LoVo (cell line): ENCODE measurements at places on chromosomes 2 and 18.

- no peak for DNase-seq
Measured at GRCh38 chr2:54641988-54642387, 81.5 kb upstream of the EML6 start.

GRCh38 chr2:88016086-88016959 is at the start of gene RNU2-63P:
Gene RNU2-63P (minus strand): TSS chr2:88016547.
- DNase-seq = peak; percentile 72

DNA sequence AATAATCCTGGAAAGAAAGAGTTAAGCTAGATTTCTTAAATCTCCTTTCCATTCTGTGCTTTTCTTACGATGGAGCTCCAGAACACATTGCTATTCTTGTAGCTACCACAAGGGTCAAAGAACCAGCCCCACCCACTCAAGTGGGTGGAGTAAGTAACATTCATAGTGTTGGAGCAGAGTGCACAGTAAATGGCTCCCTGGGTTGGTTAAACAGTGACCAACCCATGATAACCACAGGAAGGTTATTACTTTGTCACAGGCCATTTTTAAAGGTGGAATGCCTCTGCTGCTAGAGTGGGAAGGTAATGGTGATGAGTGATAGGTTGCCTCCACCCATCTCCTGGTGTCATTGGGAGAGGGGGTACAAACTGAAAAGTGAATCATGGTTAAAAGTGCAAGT is 13.9 kb downstream of the ARPC2 start:
- peak; percentile 55 for DNase-seq

GRCh38 chr2:71078624-71079023 is 10.2 kb downstream of the NAGK start:
- no peak for DNase-seq

DNA sequence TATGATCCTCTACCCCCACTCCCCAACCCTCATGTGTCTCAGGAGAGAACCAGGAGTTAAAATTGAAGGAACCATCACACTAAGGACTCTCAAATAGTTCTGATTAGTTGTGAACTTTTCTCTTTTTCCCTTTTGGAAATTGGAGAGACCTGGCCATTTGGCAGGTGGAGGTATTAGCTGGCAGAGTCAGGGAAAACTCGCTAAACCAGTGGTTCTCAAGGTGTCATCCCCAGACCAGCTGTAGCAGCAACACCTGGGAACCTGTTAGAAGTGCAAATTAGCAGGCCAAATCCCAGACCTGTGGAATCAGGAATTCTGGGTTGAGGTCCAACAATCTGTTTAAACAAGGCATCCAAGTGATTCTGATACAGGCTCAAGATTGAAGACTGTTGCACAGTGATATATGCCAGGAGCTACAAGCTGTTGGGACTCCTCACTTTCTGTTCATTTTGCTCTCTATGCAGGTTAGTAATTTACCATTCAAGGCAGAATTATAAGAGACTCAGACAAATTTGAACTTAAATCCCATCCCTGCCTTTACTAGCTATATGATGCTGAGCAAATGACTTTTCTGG is 2.8 kb upstream of the TMEM131 start:
- DNase-seq = no peak

GRCh38 chr2:159873258-159873657 is 75.2 kb upstream of the CD302 start:
- no peak for DNase-seq

GRCh38 chr2:115169814-115170213 is 727.4 kb downstream of the DPP10 start:
- DNase-seq = no peak

GRCh38 chr2:69685321-69686048 is 41.9 kb upstream of the AAK1 start:
- peak; percentile 52 for DNase-seq

DNA sequence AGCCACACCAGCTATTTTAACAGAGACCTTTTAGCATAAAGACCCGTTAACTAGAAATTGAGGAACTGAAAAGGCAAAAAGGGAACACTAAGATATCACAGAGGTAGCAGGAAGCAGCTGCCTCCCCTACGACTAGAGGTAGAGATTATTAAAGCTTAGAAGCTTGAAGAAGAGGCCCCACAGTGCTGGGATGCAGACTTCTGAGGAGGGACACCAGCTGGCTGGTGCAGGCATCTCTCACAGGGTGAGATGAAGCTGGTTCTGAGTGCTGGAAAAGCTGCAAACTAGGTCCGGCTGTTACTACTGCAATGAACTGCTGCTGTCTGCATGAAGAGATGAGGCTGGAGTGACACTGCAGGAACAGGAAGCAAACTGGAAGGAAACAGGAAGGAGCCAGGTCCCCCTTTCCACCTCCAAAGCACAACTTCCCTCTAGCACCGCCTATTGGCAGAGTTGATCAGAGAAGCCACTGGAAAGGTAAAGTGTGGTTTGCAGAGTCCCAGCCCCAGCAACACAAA is 61.2 kb upstream of the MRPS9 start:
- no peak for DNase-seq

GRCh38 chr2:216474925-216475670 is 23.5 kb upstream of the RPL37A start:
- DNase-seq = no peak

- no peak for DNase-seq
Measured at GRCh38 chr2:191410646-191411436, 165.6 kb downstream of the MYO1B start.

- peak; percentile 61 for DNase-seq
Measured at GRCh38 chr18:79395761-79396404, at the start of gene NFATC1. Gene NFATC1 (plus strand): TSS chr18:79395930. CDS start chr18:79396225, 295 bp downstream.

- no peak for DNase-seq
Measured at GRCh38 chr2:10847008-10847407, 34.4 kb upstream of the PDIA6 start.

GRCh38 chr2:159098361-159098760 is 129.9 kb downstream of the TANC1 start:
- peak; percentile 60 for DNase-seq

DNA sequence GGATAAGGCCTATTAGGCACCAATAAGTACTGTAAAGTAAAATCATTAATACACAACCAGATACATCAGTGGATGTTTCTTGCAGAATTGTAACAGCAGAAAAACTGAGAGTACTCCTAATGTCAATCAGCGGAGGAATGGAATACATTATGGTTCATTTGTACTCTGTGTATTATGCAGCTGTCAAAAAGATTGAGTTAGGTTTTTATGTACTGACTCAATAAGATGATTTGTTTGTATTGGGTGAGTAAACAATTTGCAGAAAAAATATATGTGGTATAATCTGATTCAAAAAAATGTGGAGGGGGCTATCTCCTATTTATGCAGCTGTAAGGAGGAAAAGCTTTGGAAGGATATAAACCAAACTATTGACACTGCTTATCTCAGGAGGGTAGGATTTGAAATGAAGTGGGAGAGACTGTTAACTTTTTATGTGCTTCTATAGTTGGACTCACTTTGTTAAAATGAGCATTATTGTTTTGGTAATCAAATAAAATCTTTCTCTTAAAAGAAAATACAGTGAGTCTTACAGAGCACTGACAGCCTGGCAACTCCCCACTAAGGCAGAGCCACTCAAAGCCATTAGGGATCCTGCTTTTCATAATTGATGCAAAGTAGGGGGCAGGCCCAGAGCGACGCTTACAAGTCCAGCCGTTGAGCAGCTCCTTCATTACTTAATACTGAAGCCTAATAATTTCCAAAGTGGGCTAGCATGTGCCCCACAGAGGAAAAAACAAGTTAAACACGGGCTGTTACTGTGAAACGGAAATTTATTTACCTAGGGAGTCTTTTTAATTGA is 168.8 kb downstream of the PHLPP1 start:
- no peak for DNase-seq

- DNase-seq = no peak
Measured at GRCh38 chr2:68726608-68727367, 7.8 kb upstream of the ARHGAP25 start.

- peak; percentile 50 for DNase-seq
Measured at GRCh38 chr18:55252053-55252675, 292.9 kb upstream of the CCDC68 start.

- DNase-seq = no peak
Measured at GRCh38 chr2:23246992-23247683, 137.8 kb upstream of the KLHL29 start.

DNA sequence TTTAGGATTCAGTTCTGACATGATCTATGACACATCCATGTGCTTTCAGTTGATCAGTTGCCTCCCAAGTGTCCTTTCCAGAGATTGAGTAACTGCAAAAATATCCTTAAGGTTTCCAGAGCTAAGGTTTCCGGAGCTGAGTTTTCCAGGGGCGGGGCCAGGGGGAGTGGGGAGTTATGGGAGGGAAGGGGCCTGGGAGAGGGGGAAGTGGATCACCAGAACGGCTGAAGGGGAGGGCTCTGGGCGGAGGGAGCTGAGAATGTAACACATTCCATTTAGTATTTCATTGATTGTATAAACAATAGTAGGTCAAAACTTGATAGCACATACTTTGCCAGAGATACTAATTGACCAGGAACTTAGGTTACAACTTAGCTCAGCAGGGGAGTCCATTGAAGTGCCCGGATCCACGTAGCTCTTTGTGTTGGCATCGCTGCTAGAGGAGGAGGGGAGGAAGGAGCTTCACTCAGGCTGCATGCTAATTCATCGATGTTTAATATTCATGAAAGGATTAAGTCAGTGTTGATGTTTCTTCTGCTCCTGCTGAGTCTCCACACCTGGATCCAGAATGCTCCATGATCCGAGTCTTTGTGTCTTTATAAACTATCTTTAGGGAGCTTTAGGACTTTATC is 289.8 kb downstream of the ALPK2 start:
- no peak for DNase-seq

- DNase-seq = peak; percentile 20
Measured at GRCh38 chr2:140695155-140695554, 1435.7 kb downstream of the LRP1B start.

DNA sequence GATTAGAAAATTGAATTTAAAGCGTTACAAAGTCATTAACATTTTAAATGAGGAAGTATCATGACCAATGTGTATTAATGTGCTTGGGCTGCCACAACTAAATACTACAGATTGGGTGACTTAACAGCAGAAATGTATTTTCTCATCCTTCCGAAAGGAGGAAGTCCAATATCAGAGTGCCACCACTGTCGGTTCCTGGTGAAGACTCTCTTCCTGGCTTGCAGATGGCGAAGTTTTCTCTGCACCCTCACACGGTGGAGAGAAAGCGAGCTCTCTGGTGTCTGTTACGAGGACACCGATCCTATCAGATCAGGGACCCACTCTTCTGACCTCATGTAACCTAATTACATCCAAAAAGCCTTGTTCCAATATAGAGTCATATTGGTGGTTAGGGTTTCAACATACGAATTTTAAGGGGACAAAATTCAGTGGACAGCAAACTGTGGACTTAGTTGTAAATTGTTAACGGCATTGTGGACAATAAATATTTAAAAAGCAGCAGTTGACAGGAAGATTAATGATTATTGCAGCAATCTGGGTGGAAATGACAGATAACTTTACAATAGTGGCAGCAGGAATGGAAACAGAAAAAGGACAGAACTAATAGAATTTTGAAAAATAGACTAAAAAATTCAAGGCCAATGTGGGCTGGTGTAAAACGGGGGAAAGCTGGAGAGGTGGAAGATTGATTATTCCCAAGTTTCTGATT is 35.1 kb upstream of the CYRIA start:
- no peak for DNase-seq

GRCh38 chr18:45415614-45416013 is 199.7 kb upstream of the SLC14A2 start:
- no peak for DNase-seq

- DNase-seq = no peak
Measured at GRCh38 chr18:58534535-58535301, 94.2 kb downstream of the ALPK2 start.

- DNase-seq = peak; percentile 34
Measured at GRCh38 chr2:138787053-138787666, 7.0 kb upstream of the NXPH2 start.

- DNase-seq = no peak
Measured at GRCh38 chr2:3489764-3490115, 29.6 kb downstream of the ADI1 start.

DNA sequence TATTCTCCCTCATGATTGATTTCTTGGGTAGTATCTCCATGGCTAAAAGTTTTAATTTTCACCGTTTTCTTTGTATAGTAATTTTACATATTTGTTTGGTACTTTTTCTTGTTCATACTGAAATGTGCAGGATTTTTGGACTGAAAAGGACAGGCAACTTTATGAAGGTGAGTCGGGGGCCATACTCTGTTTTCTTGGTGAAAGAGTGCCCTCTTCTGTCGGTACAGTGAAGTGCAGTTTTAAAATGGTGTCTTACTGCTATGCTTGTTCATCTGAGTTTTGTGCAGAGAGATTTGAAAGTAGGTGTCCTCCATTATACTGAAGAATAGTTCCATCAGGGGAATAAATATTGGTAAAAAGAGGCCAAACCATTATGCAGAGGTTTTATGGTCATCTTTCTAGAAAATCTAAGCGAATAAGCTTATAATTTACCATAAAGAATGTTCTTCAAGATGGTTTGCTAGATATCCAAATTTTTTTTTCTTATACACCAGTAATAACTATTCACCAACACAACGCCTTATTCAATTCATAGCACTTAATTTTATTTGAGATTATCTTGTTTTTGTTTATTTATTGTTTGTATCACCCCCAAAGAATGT is 8.7 kb upstream of the SERPINB13 start:
- peak; percentile 24 for DNase-seq

DNA sequence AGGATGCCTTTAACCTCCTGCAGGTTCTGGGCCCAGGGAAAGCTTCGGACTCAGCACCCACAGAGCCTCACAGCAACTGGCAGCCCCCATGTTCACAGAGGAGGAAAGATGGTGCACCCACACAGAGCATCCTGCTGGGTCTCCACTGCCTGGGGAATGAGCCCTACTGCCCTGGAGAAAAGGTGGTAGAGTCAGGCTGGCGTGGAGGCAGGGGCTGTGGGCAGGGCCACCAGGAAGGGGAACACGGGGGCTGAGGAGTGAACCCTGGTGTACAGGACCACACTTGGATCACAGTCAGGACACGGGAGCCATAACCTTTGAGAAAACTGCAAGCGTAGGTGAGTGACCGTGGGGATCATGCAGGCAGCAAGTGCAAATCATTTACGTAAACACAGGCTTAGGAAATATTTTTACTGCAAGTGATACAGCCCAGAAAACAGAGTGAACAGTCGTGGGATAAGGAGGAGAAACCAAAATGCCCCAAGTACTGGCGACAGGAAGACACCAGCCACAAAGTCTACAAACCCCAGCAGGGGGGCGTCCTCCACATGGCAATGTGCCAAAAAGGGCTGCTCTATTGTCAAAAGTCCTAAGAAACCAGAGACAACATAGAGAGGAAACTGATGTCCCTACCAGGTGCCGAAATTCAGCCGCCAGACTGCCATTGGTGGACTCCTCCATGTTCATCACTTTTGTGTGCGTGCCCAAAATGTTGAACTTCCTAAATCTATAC is 27.6 kb downstream of the STAT1 start:
- DNase-seq = no peak

- DNase-seq = no peak
Measured at GRCh38 chr2:166156985-166157490, 29.2 kb upstream of the SCN1A start.

- DNase-seq = peak; percentile 41
Measured at GRCh38 chr18:75208155-75208835, 644 bp downstream of the PTGR3 start.

GRCh38 chr18:50709193-50709592 is 110.6 kb downstream of the MRO start:
- DNase-seq = no peak

- DNase-seq = peak; percentile 45
Measured at GRCh38 chr18:29164020-29164706, 987.2 kb upstream of the CDH2 start.

- DNase-seq = no peak
Measured at GRCh38 chr2:97698530-97698929, 14.8 kb upstream of the ZAP70 start.

- DNase-seq = no peak
Measured at GRCh38 chr2:133109772-133110171, 439.8 kb upstream of the LYPD1 start.
